ENCODE measurements at places on chromosomes 1 and 21.

GRCh38 chr1:165383599-165384405, 27.3 kb upstream of the LMX1A start:
- peak; percentile 22 for DNase-seq

DNA sequence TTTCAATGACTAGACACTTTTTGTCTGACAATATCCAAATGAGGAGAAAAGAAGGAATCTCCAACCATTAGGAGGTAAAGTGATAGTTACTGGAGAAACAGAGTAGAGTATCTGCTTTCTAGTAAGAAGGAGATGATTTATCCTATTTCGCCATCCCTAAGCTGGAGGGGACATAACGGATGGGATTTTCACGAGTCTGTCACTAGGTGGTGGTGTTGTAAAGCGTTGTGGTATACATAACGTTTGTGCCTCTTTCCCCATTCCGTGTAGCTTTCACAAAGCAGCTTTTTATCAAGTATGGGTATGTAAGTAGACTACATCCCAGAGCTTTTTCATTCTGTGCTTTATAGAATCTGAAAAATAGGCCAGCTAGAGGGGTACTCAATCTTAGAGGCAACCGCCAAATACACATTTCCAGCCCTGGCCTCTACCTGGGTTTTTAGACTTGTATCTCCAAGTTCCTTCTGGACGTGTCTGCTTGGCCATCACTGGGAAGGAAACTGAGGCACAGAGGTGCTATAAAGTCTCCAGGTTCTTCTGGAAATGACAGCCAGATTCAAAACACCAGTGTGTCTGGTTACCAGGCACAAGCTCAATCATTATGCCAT, 33.3 kb upstream of the FAM3B start:
- peak; percentile 80 for DNase-seq

DNA sequence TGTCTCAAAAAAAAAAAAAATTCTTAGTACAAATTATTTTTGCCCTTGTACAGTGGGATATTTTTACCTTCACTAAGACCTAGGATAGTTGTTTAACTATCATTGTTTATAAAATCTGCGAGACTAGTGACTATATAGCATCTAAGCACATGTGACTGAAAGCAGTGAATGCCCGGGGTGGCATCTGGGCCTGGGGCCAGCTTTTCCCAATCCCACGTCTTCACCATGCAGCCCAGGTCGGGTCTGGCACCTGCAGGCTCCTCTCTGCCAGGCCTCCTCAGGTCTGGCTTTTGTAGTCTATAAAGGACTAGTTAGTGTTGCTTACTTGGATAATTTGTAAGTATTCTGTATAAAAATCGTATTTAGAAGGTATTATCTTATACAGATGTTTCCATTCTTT, 40.8 kb downstream of the CBS start:
- DNase-seq: no peak

DNA sequence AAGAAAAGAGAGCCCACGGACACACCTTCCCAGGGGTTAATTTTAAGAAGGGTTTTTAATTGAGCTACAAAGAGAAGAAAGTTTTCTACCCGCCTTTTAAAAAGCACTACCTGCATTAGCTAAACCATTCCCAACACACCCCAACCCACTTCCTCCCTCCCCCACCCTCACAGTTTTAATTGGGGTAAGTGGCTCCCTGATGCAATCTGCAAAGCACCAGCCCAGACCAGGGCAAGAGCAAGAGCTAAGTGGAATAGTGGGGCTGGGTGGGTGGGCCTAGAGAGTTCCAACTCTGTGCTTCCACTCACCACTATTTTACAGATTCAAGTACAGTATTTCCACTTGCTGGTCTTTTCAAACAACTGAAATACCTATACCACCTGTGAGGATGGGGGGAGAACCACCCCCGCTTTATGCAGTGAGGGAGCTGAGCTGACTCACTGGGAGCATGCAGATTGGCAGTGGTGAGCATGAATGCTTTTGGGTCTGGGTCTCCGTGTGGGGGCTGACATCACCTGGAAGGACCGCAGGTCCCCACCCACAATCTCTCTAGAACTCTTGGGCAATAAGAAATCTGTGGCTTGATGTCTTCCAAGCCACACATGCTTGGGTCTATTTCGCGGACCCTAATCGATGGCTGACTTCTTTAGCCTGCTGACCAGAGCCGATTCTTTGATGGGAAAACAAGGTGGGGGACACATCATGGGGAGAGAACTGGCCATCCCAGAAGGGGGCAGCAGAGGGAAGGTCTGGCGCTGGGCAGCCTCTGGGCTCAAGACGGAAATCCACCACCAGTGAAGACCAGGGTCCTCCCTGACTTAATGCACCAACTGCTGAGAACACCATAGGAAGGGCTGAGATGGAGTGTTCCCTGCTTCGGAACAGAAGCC, 95.5 kb downstream of the SSBP3 start:
- DNase-seq: peak; percentile 30

GRCh38 chr21:43808832-43809251, 19.5 kb downstream of the RRP1 start:
- DNase-seq: no peak
